ENCODE measurements at places on chromosomes 4 and X.

DNA sequence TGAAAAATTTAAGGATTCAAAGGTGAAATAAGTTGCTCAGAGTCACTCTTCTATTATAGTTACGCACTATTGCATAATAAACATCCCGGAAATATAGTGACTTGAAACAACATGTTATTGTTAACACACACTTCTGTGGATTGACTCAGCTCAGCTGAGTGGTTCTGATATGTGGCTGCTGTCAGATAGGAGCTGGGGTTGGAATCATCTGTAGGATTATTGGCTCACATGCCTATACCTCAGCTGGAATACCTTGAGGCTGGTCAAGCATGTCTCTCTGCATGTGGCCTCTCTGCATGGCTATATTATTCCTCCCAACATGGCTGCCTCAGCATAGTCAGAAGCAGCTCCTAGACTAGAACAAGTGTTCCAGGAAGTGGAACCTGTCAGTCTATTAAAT, 486.7 kb upstream of the MAGEB2 start:
- no peak for DNase-seq

DNA sequence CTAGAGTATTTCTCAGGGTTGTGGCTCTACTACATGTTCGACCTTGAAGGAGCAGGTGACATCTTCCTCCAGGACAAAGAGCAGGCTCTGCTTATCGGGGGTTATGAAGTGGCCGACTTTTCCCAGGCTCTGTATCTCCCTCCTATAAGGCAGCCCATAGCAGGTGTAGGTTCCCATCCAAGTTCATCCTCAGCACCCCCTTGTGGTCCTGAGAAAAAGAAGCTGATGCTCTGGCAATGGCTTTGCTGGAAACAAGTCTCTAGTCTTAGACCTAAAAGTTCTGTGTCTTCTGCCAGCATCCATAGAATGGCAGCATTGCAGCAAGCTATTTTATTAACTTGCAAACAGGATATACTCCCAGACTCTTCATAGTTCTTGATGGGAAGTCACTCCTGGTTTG, 836.6 kb upstream of the PRKX start:
- DNase-seq = peak; percentile 20

GRCh38 chrX:18873189-18873791, 110.6 kb downstream of the PHKA2 start:
- no peak for DNase-seq

GRCh38 chr4:107747748-107748486, 27.9 kb upstream of the PAPSS1 start:
- no peak for DNase-seq

GRCh38 chr4:131084997-131085396, 1989.0 kb downstream of the C4orf33 start:
- DNase-seq = no peak

DNA sequence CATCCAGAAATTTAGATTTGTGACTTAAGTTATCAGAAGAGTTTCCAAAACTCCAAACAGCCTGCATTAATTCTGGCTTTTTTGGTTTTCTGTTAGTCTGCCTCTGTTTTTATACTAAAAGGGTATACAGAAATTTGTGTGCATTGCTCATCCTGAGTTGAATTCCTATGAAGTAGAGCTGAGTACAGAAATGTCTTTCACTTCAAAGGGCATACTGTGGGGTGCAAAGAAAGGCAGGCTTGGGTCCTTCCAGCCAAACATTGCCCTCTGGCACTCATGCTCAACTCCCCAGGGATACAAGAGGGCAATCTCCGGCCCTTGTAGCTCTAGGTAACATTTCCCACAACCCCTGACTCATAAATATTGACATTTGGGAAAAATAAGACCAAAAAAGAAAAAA, 27.6 kb upstream of the TMEM184C start:
- DNase-seq = no peak

DNA sequence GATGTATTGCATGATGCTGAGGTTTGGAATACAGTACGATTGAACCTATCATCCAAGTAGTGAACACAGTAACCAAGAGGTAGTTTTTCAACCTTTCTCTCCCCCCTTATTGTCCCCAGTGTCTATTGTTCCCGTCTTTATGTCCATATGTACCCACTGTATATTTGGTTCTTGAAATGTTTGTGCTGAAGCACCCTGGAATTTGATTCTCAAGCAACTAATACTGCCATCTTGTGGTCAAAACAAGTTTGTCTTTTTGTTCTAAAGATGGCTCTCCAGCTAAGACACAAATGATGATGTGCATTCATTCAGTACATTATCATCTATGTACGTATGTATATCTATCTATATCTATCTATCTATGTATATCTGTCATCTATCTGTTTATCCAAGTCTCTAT, 33.5 kb upstream of the DCX start:
- DNase-seq = peak; percentile 64

DNA sequence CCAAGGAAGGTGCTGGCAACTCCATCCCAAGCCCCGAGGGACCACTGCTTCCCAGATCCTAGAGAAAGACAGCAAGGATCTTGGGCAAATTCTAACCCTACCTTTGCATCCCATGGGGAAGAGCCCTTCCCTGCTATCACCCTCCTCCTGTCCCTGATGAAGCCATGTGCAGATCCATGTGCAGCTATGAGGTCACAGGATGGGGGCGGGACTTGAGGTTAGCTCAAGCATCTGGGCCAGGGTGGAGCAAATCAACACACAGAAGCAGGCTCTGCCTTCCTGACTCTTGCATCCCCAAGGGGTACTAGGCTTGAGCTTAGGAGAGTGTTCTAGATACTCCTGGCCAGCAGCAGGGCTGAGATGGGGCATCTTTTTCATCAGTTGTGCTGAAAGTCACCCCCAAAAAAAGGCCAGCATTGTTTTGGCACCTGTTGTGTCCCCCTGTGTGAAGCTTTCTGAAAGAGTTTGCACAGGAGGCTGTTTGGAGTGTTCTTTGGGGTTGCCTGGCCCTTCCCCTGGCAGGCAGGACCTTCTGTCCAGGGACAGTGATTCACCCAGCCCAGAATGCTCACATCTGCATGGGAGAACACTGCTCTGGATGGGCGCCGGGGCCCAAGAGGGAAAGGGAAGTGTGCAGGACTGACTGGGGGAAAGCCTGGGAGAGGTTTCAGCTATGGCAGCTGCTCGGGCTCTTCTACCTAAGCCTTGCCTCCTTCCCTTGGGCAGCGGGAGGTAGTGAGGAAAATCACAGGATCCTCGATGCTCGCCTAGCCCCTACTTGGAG, 50.8 kb downstream of the PRPS1 start:
- peak; percentile 91 for DNase-seq

DNA sequence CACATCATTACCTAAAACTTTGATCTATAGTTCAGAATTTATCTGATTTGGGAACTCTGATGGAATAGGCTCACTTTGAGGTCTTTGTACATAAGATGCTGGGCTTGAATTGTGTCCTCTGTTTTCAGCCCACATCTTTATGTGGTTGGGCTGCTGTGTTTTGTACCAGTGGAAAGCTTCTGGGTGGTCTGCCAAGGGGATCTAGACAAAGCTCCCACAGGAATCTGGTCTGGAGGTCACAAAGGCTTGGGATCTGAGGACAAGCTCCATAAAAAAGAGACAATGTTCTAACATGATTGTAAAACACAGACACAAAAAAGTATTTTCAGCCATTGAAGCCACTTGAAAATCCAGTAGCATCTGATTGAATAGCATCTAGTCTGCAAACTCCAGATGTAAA, 393.5 kb upstream of the PITX2 start:
- DNase-seq = no peak

- DNase-seq = no peak
Observed at GRCh38 chr4:182871616-182872015, 45.6 kb downstream of the DCTD start.

- peak; percentile 75 for DNase-seq
Observed at GRCh38 chr4:1767770-1768366, 25.2 kb upstream of the FGFR3 start.

GRCh38 chrX:63746278-63746677, 38.7 kb downstream of the ARHGEF9 start:
- peak; percentile 46 for DNase-seq

DNA sequence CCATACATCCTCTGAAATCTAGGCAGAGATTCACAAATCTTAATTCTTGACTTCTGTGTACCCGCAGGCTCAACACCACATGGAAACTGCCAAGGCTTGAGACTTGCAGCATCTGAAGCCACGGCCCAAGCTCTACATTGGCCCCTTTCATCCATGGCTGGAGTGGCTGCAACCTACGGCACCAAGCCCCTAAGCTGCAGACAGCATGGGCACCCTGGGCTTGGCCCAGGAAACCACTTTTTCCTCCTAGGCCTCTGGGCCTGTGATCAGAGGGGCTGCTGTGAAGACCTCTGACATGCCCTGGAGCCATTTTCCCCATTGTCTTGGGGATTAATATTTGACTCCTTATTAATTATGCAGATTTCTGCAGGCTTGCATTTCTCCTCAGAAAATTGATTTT, 457.9 kb downstream of the GRIA2 start:
- no peak for DNase-seq

- no peak for DNase-seq
Observed at GRCh38 chrX:30786374-30786773, 102.7 kb downstream of the TAB3 start.

DNA sequence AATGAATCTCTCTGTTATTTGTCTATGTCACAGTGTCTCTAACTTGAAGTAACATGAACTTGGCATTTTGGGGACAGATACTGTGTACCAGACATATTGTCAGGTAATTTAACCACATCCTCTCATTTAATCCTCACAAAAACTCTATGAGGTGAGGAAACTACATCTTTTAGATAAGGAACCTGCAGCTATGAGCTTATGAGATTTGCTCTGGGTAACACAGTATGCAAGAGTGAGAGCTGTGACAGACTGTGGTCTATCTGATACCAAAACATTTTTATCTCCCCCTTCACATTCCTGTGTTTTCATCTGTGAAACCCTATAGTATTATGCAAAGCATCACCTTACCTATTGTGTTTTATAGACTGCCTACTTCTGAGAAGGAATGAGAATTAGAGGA, 58.4 kb upstream of the HS3ST1 start:
- DNase-seq = no peak

DNA sequence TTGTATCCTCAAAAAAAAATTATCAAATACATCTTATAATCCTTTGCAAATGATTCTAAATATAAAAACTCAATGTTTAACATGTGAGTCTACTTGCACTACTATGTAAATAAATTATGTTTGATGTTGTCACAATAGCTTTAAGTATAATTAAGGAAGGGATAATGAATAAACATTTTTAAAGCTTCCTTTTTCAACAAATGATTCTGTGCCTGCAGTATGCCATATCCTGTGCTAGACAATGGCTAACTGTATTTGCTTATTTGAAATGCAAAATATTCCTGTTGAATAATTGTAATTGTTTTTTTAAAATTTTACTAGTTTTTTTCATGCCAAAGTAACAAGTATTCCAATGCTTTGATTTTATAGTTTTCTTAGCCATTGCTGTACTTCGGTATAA, 59.0 kb upstream of the NDUFC1 start:
- no peak for DNase-seq

GRCh38 chr4:54843946-54844345, 186.2 kb downstream of the KIT start:
- DNase-seq = no peak

- no peak for DNase-seq
Observed at GRCh38 chrX:134512566-134512965, 52.6 kb downstream of the HPRT1 start.

DNA sequence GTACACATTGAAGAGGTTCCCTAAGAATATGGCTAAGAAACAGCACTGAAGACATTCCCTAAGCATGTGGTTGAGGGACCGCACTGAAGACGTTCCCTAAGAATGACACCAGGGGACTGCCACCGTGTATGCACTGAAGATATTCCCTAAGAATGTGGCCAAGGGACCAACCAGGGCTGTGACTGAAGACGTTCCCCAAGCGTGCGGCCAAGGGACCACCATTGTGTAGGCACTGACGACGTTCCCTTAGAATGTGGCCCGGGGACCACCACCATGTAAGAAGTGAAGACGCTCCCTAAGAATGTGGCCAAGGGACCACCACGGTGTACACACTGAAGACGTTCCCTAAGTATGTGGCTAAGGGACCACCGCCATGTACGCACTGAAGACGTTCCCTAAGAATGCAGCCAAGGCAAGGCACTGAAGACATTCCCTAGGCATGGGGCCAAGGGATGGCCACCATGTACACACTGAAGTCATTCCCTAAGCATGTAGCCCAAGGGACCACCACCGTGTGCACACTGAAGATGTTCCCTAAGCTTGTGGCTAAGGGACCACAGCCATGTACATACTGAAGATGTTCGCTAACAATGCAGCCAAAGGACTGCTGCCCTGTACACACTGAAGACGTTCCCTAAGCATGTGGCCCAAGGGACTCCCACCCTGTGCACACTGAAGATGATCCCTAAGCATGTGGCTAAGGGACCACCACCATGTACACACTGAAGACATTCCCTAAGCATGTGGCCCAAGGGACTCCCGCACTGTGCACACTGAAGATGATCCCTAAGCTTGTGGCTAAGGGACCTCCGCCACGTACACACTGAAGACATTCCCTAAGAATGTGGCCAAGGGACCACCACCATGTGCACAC, 22.0 kb downstream of the DHRSX start:
- no peak for DNase-seq

DNA sequence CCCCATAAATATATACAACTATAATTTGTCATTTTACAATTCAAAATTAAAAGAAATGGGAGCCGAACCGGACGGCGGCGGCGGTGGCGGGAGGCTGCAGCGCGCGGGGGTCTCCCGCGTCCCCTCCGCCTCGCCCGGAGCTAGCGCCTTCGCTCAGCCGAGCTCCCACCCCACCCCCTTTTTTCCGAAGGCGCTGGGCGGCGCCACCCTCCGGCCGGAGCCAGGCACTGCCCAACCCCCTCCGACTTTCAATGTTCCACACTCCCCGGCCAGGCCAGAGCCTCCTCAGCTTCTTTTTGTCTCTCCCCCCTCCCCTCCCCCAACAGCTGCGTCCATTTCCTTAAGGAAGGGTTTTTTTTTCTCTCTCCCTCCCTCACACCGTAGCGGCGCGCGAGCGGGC, 214.1 kb upstream of the GEMIN8 start:
- no peak for DNase-seq

GRCh38 chrX:16852617-16853179, 17.5 kb downstream of the RBBP7 start:
- no peak for DNase-seq

DNA sequence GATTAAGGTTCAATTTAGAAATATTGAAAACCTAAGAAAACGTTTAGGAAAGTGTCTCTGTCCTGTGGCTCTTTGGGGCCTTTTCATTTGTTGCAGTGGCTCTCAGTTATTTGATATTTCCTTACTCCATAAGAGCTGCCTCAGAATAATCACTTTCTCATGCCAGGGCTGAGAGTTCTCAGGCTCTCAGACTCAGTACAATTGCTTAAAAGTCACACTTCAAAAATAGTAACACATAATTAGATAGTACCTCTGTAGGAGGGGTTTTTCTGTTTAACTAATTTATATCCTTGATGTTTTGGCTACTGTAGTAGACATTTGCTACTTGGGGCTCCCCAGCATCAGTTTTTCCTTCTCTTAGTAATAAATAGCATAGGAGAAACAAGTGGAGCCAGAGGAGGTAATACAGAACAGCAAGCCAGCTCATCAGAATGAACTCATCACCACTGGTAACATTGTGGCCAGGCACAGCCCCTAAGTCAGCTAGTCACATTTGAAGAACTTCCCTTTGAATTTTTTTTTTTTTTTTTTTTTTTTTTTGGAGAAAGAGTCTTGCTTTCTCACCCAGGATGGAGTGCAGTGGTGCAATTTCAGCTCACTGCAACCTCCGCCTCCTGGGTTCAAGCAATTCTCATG, 8.0 kb upstream of the HNRNPD start:
- no peak for DNase-seq

GRCh38 chr4:109007976-109008375, 245.1 kb upstream of the ETNPPL start:
- DNase-seq = no peak

All from hematopoietic multipotent progenitor cell treated with erythropoietin and hydrocortisone succinate and interleukin-3 and kit ligand, for 4 days (in vitro differentiated cells).